ENCODE measurements at places on chromosomes 4 and X.

- DNase-seq = no peak
Observed at GRCh38 chr4:139297001-139297410, 4.3 kb upstream of the NAA15 start.

DNA sequence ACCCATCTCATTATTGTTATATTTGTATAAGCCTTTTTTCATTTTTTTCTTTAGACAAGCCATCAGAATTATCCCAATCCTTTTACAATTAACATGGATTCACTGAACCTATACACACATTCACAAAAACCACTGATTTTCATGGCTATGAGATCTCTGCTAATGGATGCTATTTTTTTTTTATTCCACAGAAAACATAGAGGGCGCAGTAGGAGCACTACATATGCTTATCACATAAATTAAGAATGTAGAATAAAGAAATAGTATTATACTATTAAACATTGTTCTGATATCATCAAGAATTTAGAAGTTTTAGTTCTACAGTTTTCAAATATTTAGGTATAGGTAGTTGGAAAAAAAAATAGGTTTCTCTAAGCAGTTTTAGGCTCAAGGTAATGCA is 1477.4 kb downstream of the ARAP2 start:
- no peak for DNase-seq

GRCh38 chr4:132003593-132003992 is 1145.5 kb upstream of the PCDH10 start:
- DNase-seq = no peak

DNA sequence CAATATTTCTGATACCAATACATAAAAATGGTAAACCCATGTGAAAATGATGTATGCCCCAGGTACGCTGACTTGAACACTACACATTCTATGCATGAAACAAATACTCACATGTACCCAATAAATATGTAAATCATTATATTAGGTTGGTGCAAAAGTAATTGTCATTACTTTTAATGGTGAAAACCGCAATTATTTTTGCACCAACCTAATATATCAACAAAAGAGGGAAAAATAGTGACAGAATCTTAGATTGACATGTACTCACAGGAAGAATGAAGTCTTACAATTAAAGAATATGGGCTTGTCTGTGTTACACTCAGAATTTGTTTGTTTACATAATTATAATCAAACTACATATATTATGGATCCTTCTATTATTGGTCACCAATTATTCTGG is 82.3 kb downstream of the GLRA3 start:
- no peak for DNase-seq

GRCh38 chr4:183124865-183125264 is 25.8 kb downstream of the WWC2 start:
- no peak for DNase-seq

DNA sequence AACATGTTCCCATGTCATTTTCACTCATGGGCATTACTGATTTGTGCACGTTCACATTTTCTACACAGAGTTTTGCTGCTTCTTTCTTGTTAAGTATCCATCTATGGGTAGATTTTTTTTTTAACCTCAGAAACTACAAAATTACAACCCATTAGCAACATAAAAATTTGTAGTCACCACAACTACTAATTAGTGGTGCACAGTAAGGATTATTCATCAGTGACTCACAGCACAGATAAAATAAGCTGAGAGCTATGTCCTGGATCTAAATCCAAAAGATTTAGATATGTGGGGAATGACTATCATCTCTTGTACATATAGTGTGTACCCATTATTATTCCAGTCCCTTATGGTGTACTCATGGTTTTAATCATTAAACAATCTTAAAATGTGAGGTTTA is 19.7 kb upstream of the AMELX start:
- no peak for DNase-seq

DNA sequence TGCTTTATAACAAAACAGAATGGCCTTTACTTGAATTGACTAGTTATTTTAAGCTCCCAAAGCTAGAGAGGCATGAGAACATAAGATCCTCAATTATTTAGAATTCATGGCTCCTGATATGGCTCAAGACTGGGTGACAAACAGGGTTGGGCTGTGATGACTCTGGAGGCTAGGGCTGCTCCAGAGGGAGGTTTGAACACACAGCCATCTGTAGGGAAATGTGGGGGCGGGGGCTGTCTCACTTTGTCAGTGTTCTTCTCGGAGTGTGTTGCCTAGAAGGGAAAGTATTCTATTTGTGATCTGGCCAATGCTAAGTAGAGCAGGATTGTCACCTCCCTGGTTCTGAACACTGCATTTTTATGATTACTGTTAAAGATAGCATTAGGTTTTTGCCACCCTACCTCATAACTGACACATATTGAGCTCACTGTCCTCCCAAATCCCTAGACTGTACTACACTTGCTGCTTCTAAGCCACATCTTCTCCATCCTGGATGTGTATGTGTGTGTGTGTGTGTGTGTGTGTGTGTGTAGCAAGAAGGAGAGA is 45.9 kb downstream of the VSIG4 start:
- no peak for DNase-seq

GRCh38 chr4:38526412-38526811 is 137.6 kb upstream of the KLF3 start:
- DNase-seq = peak; percentile 3

- DNase-seq = no peak
Observed at GRCh38 chr4:23775694-23776093, 114.2 kb downstream of the PPARGC1A start.

- no peak for DNase-seq
Observed at GRCh38 chrX:21939906-21940305, 603 bp upstream of the SMS start.

DNA sequence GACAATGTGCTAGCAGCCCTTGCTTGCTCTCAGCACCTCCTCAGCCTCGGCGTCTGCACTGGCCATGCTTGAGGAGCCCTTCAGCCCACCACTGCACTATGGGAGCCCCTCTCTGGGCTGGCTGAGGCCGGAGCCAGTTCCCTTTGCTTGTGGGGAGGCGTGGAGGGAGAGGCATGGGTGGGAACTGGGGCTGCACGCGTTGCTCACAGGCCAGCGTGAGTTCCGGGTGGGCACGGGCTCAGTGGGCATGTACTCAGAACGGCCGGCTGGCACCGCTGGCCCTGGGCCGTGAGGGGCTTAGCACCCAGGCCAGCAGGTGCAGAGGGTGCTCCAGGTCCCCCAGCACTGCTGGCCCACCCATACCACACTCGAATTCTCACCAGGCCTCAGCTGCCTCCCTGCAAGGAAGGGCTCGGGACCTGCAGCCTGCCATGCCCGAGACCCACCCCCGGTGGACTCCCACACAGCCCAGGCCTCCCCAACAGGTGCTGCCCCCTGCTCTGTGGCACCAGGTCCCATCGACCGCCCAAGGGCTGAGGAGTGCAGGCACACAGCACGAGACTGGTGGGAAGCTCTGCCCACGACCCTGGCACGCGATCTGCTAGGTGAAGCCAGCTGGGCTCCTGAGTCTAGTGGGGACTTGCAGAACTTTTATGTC is 100.3 kb downstream of the SLC39A8 start:
- no peak for DNase-seq

DNA sequence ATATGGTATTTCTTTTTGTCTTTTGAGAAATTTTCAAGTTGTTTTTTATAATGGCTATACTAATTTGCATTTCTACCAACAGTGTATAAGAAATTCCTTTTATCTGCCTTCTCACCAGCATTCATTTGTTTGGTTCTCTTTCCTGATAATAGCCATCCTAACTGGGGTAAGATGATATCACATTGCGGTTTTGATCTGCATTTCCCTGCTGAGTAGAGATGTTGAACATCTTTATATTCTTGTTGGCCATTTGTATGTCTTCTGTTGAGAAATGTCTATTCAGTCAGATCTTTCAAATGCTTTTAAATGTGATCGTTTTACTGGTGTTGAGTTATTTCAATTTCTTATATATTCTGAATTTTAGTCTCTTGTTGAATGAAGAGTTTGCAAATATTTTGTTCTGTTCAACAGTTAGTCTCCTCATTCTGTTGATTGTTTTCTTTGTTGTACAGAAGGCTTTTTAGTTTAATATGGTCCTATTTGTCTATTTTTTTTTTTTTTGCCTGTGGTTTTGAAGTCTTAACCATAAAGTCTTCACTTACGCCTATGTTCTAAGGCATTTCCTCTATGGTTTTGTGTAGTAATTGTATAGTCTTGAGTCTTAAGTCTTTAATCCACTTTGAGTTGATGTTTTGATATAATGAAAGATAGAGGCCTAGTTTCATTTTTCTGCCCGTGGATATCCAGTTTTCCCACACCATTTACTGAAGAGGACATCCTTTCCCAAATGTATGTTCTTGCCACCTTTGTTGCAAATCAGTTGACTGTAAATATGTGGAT is 1566.9 kb downstream of the STIM2 start:
- DNase-seq = no peak

DNA sequence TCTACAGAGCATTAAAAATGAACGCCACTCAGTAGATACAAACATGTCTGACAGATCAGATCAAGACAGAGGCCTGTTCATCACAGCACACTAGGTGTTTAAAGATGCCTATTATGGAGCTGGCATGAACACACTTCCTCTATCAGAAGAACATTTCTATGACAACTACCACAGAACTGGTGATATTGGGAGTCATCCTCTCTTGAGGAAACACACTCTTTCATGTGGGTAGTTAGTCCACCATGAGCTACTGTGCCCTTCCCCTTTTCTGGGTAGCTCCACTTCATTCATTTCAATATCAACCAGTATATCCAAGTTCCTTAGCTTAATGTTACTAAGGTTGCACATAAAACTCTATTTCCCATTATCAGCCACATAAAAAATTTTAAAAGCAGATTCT is 46.7 kb downstream of the MAOB start:
- no peak for DNase-seq

DNA sequence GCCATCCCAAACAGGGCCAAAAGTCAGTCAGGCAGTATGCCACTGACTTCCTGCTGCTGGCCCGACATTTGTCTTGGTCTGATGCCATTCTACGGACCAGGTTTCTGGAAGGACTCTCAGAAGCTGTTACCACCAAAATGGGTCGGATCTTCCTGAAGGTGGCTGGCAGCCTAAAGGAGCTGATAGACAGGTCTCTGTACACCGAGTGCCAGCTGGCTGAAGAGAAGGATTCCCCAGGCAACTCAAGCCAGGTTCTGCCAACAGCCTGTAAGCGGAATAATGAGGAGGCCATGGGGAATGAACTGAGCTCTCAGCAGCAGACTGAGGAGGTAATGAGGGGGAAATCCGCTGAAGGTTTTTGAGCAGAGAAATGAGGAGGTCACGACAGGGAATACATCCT is 95.7 kb downstream of the RTL9 start:
- no peak for DNase-seq

- no peak for DNase-seq
Observed at GRCh38 chr4:157045507-157046127, 30.3 kb upstream of the GLRB start.

GRCh38 chr4:68734095-68734494 is 63.6 kb upstream of the UGT2B15 start:
- no peak for DNase-seq

GRCh38 chr4:39375478-39375877 is 9.3 kb upstream of the RFC1 start:
- DNase-seq = no peak

- DNase-seq = no peak
Observed at GRCh38 chr4:78747475-78747922, 28.7 kb upstream of the BMP2K start.

- DNase-seq = no peak
Observed at GRCh38 chr4:99574530-99575324, at the start of gene MTTP. MTTP (plus strand) TSS chr4:99574824; CDS start chr4:99574910, 86 bp downstream.

GRCh38 chr4:111512081-111512783 is 633.0 kb upstream of the FAM241A start:
- DNase-seq = no peak

DNA sequence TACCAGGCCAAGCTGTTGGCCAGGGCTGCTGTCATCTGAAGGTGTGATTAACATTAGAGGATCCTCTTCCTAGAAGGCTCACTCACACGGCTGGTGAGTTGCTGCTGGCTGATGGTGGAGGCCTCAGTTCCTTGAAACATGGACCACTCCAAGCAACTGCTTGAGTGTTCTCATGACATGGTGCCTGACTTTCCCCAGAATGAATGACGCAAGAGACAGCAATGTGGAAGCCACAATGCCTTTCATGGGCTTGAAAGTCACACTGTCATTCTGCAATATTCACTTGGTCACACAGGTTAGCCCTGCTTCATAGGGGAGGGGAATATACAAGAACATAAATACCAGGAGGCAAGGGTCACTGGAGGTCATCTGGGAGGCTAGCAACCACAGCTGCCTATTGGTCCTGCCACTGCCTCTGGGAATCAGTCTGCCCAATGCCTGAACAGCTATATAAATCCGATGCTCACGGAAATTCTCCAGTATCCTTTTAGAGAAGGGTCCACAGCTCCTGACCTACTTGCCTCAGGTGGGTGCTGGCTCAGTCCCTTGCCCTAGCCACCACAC is 97.1 kb upstream of the MAML3 start:
- no peak for DNase-seq

DNA sequence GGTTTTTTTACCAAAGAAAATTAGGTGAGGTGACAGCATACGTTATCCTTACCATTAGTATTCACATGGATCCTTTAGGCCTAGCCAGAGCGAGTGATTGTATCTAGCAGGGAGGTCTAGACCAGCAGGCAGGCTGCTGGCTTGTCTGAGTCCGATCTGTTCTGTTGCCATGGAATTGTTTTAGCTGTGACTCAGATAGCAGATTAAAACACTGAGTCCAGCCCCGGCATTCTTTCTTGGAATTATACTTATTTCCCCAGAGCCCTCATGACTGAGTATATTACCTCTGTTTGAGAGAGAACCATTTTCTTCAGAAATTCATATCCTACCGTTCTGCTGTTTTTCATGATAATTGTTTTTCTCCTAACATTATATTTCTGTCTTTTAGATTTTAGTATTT is 37.4 kb downstream of the OCRL start:
- DNase-seq = no peak

DNA sequence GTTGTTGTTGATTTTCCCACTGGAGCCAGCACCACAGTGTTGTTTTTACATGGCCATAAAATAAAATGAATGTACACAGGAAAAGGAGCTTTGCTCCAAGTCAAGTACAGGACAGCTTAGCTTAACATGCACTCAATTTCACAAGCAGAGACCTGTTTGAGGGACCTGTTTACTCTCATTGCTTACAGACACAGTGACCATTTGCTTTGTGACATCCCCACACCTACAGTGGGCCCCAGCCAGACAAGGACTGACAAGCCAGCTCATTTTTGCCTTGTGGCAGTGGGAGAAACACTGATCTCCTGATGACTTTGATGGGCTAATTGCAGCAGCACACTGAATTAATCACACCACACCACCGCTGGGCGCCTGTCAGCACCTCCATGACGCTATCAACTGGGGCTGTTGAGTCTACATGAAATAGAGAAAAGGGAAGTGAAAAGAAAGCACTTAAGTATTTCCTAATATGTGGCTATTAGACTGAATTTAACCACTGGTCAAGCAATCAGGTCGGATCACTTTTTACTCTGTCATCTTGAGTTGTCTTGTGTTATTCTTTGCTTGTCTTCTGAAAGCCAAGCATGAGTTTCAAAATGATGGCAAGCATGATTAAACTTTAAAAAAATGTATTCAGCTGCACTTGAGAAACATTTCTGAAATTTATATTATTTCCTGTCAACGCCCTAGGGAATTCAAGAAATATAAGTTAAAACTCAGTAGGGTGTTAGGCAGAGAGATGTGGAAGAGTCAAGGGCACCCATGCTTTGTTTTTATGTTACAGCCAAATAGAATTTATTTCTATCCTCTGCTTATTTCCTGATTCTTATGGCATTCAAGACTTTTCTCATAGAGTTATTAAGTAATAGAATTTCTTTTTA is 557.7 kb downstream of the RAB28 start:
- no peak for DNase-seq

Measured in NCI-H187 treated with DMSO at 0.1 percent for 48 hours (cell line).